ENCODE measurements at places on chromosomes 11 and 22. TPM values are rescaled to one million over a fixed set of nuclear protein-coding genes. Genes with fewer than 3 reads are reported as not detected.

DNA sequence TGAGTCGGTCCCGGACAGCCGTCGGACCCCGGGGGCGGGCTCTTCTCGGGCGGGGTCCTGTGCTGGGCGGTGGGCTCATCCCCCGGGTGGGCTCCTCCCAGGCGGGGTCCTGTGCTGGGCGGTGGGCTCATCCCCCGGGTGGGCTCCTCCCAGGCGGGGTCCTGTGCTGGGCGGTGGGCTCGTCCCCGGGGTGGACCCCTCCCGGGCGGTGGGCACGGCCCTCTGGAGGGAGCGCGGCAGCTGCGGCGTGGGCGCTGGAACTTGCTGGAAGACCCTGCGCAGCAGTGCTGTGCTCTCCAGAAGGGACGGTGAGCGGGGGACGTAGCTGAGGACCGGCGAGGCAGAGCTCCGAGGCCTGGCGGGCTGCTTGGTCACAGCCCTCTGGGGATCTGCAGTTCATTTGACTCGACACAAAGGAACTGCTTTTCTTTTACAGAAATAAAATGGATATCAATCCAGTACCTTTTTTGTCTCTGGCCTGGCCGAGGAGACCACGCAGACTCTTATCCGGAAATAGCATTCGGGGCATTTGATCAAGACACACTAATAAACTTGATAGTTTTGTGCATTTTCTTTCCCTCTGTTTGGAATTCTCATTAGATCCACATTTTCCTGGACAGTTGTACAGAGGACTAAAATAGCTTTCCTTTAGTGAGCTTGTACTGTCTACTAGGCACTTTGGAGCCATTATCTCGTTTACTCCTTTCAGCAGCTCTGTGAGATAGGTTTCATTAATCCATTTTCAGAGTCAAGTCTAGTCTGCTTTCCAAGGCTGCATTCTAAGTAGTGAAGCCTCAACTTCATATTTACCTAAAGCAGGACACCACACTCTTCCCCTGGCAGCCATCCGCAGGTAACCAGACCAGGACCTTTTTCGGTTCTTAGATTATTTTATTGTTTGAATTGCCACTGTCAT, 812 bp downstream of the JAM3 start:
- DNase-seq = peak; percentile 88
- no peaks in the 10 kb centered on the region for H3K27me3 ChIP-seq
- peaks cover 57% of the 10 kb centered on the region for H3K4me1 ChIP-seq
- peak overlapping the region; percentile 84 for H3K4me3 ChIP-seq

GRCh38 chr11:23099256-23099655, 239.0 kb upstream of the CCDC179 start:
- H3K27me3 ChIP-seq = no peaks in the 10 kb centered on the region
- no peaks in the 10 kb centered on the region for H3K4me1 ChIP-seq
- no peak for DNase-seq
- no peak overlapping the region for H3K4me3 ChIP-seq
- H3K27ac ChIP-seq = no peak overlapping the region

RTN4R gene
- total RNA-seq = 2.2 TPM

HOATZ gene
- total RNA-seq = not detected

GRCh38 chr11:46307369-46307768, 29.9 kb downstream of the CREB3L1 start:
- no peak overlapping the region for H3K27ac ChIP-seq
- no peak overlapping the region for H3K4me3 ChIP-seq
- no peaks in the 10 kb centered on the region for H3K36me3 ChIP-seq

- H3K4me3 ChIP-seq = no peak overlapping the region
- H3K27me3 ChIP-seq = no peaks in the 10 kb centered on the region
- H3K36me3 ChIP-seq = no peaks in the 10 kb centered on the region
- no peaks in the 10 kb centered on the region for H3K4me1 ChIP-seq
- H3K27ac ChIP-seq = no peak overlapping the region
- no peak for DNase-seq
These were observed 915.6 kb downstream of the TBC1D22A start for GRCh38 chr22:47678048-47678447.

DNA sequence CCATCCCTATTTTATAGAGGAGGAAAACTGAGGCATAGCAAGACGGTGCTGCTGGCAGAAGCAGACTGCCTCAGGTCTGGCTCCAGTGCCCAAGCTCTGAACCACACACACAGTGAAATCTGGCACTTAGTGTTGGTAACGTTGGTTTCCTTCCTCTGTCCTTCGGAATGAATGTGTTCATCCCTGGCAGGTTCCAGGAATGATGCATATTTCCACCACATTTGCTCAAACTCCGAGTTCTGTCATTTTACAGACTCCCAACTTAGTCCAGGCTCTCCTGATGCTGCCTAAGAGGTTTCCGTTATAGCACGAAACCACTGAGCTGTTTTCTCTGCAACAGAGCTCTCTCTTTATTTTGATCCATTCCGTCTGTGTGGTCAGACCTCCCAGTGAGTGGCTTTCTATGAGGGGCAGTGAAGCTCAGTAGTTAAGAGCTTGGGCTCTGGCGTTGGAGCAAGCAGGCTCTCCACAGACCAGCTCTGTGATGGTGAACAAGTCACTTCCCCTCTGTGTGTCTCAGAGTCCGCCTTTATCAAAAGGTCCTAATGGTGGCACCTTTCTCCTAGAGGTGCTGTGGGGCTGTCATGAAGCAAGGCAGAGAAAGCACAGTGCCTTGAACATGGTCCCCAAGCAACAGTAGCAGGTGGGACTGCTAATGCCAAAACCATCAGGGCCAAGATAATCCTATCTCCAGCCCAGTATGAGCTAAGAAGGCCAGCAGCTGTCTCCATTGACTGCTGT, 200.3 kb downstream of the MYO18B start:
- no peaks in the 10 kb centered on the region for H3K36me3 ChIP-seq
- H3K4me1 ChIP-seq = no peaks in the 10 kb centered on the region
- no peak for DNase-seq
- no peak overlapping the region for H3K4me3 ChIP-seq
- H3K27ac ChIP-seq = no peak overlapping the region
- H3K27me3 ChIP-seq = no peaks in the 10 kb centered on the region

DNA sequence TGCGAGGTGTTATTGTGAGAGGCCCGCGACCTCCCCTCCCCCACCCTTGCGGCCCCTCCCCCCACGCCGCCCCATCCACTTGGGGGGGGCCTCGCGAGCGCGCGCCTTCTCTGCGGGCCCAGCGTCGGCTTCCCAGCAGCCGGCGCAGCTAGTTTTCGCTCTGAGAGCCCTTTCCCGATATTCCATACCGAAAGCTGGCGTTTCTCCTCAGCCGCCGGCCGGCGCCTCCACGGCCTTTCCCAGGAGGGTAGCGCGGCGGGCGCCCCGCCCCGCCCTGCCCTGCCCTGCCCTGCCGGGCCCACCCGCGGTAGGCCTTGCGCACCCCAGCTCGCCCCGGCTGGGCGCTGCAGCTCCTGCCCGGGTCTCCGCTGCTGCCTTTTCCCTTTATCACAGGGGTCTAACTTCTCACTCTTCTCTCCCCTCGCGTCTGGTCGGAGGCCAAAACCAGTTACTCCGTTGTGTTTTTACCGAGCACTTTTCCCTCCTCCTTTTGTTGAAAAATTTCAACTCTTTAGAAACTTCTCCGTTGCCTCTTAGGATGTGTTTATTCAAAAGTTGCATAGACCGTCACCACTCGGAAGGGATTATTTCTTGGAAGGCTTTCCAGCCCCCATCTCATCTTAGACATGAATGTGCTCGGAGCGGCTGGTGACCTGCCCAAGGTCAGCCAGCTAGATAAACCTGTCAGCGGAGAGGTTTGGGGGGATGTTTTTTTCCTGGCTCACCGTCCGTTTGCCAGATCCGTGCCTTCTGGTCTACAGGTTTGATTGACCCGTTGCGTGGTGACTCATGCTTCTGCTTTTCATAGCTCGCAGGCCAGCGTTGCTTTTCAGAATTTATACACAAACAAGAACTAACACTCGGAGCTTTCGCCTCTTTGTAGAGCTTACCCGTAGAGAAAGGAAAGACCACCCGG, 648 bp downstream of the PAFAH1B2 start:
- H3K27ac ChIP-seq = peak overlapping the region; percentile 92
- no peaks in the 10 kb centered on the region for H3K27me3 ChIP-seq
- H3K4me3 ChIP-seq = peak overlapping the region; percentile 80
- peaks cover 15% of the 10 kb centered on the region for H3K36me3 ChIP-seq

- no peaks in the 10 kb centered on the region for H3K4me1 ChIP-seq
- DNase-seq = no peak
- H3K4me3 ChIP-seq = no peak overlapping the region
- H3K36me3 ChIP-seq = no peaks in the 10 kb centered on the region
- H3K27me3 ChIP-seq = no peaks in the 10 kb centered on the region
- no peak overlapping the region for H3K27ac ChIP-seq
These were observed 50.3 kb downstream of the RPS6KA4 start for GRCh38 chr11:64409278-64409677.

- no peaks in the 10 kb centered on the region for H3K4me1 ChIP-seq
- H3K27me3 ChIP-seq = no peaks in the 10 kb centered on the region
- no peak overlapping the region for H3K27ac ChIP-seq
- H3K36me3 ChIP-seq = no peaks in the 10 kb centered on the region
- no peak for DNase-seq
These were observed 922.3 kb downstream of the BRD1 start for GRCh38 chr22:48905206-48905975.

DNA sequence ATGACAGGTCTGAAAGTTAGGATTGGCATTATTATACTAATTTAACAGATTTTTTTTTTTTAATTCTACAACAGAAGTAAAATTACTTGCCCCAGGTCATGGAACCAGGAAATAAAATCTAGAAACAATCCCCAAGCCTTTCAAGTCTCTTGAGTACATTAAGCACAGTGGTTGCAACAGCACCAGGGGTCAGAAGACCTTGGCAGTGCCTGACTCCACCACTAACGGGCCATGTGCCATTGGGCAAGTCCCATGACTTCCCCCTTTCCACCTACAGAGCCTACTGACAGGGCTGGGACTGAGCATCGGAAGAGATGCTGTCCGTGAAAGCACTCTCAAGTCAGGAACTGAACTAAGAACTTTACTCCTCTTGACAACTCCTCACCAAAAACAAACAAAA, 98.6 kb upstream of the AKIP1 start:
- H3K27me3 ChIP-seq = no peaks in the 10 kb centered on the region
- no peak for DNase-seq
- H3K36me3 ChIP-seq = no peaks in the 10 kb centered on the region
- H3K4me1 ChIP-seq = peaks cover 49% of the 10 kb centered on the region

DRAP1 gene
- 121 TPM for total RNA-seq

GRCh38 chr11:113638376-113638775, 67.7 kb downstream of the TMPRSS5 start:
- H3K27ac ChIP-seq = no peak overlapping the region
- H3K4me3 ChIP-seq = no peak overlapping the region
- no peaks in the 10 kb centered on the region for H3K4me1 ChIP-seq

BATF2 gene
- total RNA-seq = 2.7 TPM

GRCh38 chr22:39907047-39907446, 6.2 kb downstream of the GRAP2 start:
- H3K4me3 ChIP-seq = no peak overlapping the region
- no peaks in the 10 kb centered on the region for H3K36me3 ChIP-seq
- no peak for DNase-seq
- no peak overlapping the region for H3K27ac ChIP-seq
- no peaks in the 10 kb centered on the region for H3K4me1 ChIP-seq

DNA sequence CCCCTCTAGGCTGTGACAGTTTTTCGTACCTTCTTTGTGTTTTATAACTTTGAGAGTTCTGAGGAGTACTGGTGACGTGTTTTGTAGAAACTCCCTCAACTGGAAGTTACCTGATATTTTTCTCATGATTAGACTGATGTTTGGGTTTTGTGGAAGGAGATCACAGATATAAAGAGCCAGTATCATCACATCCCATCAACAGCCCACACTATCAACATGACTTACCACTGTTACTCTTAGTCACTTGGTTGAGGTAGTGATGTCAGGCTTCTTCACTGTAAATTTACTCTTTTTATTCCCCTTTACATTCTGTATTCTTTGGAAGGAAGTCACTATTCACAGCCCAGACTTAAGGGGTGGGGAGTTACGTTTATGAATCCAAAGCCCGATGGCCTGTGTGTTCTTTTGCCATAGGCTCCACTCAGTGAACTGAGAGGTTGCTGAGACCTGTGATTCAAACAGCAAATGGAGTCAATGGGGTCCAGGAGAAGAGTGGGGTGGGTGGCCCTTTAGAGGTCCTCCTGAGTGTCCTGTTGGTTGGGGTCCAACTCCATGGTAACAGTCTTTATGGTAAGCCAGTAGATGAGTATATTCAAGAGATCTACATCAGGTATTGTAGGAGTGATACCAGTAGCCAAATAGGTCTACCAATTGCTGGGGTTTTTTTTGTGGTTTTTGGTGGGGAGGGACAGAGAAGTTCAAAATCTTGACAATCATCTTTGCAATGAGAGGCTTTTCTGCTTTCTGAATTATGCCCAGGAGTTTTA, 15.2 kb upstream of the MS4A4E start:
- H3K27ac ChIP-seq = no peak overlapping the region
- no peaks in the 10 kb centered on the region for H3K36me3 ChIP-seq
- H3K4me3 ChIP-seq = no peak overlapping the region
- no peaks in the 10 kb centered on the region for H3K27me3 ChIP-seq

DNA sequence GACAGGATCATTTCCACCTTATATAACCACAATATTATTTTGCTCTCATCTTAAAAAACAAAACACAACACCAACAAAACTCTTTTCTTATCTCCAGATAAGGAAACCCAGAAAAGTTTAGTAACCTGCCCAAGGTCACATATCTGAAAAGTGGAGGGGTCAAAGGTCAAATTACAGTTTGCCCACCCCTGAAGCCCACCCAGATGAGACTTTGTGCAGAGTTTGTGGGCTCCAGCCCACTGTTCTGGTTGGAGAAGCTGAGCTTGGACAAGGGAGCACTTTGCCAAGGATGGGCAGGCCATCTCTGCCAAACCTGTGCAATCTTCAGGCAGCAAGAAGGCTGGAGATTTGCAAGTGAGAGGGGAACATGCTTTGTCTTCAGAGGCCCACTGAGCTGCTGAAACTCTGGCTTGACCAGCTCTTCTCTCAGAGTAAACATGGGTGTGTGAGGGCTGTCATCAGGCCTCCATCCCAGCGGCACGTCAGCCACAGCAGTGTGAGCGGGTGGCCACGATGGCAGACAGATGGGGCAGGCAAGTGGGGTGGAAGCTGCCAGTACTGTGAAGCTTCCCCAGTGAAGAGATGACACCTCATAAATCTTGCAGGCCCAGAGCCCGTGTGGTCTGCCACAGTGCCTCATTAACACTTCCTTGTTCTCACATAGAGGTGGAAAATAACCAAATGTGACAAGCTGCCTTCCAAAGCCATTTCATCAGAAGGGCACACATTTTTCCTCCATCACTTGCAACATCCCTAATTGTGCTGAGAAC, 111.8 kb downstream of the CCDC81 start:
- no peak overlapping the region for H3K4me3 ChIP-seq
- H3K27ac ChIP-seq = no peak overlapping the region
- H3K4me1 ChIP-seq = peaks cover 49% of the 10 kb centered on the region

OR52I2 gene
- total RNA-seq = not detected

GRCh38 chr11:131749101-131749500, 378.7 kb downstream of the NTM start:
- H3K4me1 ChIP-seq = no peaks in the 10 kb centered on the region
- H3K36me3 ChIP-seq = no peaks in the 10 kb centered on the region
- H3K27ac ChIP-seq = no peak overlapping the region
- peaks cover 9% of the 10 kb centered on the region for H3K27me3 ChIP-seq
- H3K4me3 ChIP-seq = no peak overlapping the region
- DNase-seq = no peak

VSTM5 gene
- total RNA-seq = 0.17 TPM

NPTXR gene
- total RNA-seq = 15.0 TPM

GRCh38 chr22:45317551-45318167, 7.9 kb downstream of the FAM118A start:
- H3K4me1 ChIP-seq = peaks cover 56% of the 10 kb centered on the region
- no peaks in the 10 kb centered on the region for H3K27me3 ChIP-seq
- peak overlapping the region; percentile 92 for H3K27ac ChIP-seq
- no peak for DNase-seq

LRRN4CL gene
- total RNA-seq = 40.0 TPM
